ENCODE measurements at places on chromosomes 5 and 9.

DNA sequence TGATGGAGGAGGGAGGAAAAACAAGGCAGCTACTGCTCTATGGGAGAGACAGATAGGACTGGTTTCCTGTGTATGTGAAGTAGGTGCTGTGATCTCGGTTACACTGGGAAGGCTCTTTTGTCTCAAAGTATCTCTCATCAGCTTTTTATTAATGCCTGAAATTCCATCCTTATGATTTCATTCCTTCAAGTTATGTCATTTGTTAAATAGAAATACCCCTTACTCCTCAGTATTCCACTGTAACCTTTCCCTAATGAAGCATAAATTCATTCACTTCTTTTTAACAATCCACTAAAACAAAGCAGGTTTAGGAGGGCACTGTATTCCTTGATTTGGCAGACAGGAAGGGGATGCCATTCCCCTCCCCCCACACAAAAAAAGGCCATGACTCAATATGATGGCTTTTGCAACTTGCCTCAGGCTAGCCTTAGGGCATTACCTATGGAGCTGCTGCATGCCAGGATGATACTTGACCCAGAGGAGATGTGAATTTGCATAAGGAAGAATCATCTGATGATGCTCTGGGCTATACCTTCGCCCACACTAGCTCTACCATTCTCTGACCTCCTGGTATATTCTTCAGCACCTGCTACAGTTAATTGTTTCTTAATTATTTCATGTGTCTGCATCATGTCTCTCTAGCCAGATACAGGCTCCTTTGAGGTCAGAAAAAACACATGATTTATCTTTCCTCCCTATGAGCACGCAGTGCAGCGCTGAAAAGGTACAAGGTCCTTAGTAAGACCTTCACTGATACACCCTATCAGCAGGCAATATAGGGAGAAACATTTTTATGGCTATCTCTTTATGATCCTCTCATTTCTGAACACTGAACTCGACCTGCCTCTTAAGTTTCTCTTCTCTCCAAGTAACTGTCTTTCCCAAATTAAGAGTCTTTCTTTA, 26.3 kb downstream of the NR3C1 start:
- DNase-seq = no peak

DNA sequence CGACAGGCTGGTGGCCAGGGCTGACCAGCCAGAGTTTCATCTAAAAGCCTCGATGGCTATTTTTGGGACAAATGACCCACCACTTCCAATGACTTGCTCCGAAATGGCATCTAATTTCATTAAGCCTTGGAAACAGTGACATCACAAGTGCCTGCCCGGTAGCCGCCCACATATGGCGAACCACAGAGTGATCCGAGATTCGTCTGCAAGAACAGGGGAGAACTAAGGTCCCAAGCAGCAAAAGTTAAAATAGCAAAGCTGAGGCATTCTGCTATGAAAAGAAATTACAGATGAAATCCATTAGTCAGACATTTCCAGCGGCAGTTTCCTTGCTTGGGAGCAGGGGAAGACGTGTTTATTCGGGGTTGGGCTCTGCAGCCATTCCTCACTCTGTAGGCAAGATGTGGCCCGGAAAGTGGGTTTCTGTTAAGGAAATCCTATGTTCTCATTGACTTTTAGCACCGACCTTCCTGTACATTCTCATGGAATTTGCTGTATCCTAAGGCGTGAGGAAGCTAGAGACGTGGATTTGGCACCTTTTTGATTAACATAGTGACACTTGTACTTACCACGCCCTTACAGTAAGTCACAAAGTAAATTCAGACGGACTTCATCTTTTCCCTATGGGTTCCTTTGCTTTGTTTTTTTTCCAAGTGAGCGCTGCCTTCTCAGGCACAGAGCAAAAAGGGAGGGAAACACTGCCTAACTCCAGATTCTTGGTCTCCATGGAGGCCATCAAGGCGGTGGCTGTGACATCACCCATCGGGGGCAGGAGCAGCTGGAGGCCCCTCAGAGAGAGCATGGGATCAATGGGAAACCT, 45.1 kb downstream of the ERGIC1 start:
- DNase-seq = no peak

GRCh38 chr5:149416987-149417710, 38.1 kb upstream of the IL17B start:
- DNase-seq = no peak

GRCh38 chr5:134312796-134313195, 54.2 kb downstream of the CDKL3 start:
- no peak for DNase-seq

DNA sequence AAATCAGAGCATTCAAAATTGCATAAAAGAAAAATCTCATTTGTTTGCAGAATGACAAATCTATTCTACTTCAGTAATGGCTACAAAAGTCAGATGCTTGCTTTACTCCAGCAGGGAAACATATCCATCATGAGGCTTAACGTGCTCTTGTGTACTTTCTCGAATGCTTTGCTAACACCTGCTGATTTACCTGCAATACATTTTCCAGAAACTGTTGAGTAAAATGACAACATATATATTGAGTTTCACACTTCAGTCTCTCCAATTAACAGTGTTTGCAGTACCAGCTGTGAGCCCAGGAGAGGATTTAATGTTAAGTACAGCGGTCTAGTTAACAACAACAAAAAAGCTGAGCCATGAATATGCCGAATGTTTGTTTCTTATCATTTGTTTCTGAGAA, 391.5 kb upstream of the SMC2 start:
- DNase-seq = no peak

- DNase-seq = no peak
These were observed 378.3 kb downstream of the KIAA0825 start for GRCh38 chr5:94240134-94240533.
